ENCODE measurements at places on chromosomes 16 and 17. TPM values are rescaled to one million over a fixed set of nuclear protein-coding genes. Genes with fewer than 3 reads are reported as not detected.

DNA sequence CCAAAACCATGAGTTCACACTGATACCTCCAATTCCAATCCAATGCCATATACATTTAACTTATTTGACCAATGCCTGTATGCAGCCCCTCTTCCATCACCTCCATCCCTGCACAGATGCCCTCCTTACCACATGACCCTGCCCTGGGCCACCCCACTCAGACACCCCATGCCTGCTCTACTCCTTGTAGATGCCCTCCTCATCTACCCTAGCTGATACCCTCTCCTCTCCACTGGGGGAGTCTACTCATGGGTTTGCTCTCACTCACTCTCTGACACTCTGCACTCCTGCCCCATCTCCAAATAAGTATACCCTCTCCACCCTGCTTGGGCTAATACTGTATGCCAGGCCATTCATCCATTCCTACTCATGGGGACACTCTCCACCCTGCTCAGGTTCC, 16.0 kb upstream of the CMTM4 start:
- no peaks in the 10 kb centered on the region for H3K4me1 ChIP-seq
- no peaks in the 10 kb centered on the region for H3K36me3 ChIP-seq
- H3K4me3 ChIP-seq: no peak overlapping the region

DNA sequence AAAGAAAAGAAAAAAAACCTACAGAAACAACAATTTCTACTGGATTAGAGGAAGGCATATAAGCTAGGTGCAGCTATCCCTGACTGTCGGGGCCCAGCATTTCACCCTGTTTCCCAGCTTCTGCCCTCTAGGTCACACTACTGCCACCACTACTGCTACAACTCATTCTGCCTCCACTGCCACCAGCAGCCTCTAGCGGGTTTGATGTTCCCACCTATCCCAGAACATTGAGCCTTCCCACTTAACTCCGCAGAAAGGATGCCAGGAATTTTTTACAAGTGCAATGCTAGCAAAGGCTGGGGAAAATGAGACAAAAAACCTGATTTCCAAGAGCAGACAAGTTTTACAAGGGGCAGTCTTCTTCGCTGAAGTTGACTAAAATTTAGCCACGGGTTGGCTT, 10.4 kb downstream of the ADCY9 start:
- no peaks in the 10 kb centered on the region for H3K4me1 ChIP-seq
- H3K36me3 ChIP-seq: no peaks in the 10 kb centered on the region
- no peaks in the 10 kb centered on the region for H3K27me3 ChIP-seq
- H3K27ac ChIP-seq: no peak overlapping the region
- no peak overlapping the region for H3K4me3 ChIP-seq

- no peaks in the 10 kb centered on the region for H3K36me3 ChIP-seq
- no peak overlapping the region for H3K4me3 ChIP-seq
- H3K4me1 ChIP-seq: no peaks in the 10 kb centered on the region
- H3K27me3 ChIP-seq: no peaks in the 10 kb centered on the region
These were observed 10.7 kb upstream of the MEAK7 start for GRCh38 chr16:84514874-84515835.

DNA sequence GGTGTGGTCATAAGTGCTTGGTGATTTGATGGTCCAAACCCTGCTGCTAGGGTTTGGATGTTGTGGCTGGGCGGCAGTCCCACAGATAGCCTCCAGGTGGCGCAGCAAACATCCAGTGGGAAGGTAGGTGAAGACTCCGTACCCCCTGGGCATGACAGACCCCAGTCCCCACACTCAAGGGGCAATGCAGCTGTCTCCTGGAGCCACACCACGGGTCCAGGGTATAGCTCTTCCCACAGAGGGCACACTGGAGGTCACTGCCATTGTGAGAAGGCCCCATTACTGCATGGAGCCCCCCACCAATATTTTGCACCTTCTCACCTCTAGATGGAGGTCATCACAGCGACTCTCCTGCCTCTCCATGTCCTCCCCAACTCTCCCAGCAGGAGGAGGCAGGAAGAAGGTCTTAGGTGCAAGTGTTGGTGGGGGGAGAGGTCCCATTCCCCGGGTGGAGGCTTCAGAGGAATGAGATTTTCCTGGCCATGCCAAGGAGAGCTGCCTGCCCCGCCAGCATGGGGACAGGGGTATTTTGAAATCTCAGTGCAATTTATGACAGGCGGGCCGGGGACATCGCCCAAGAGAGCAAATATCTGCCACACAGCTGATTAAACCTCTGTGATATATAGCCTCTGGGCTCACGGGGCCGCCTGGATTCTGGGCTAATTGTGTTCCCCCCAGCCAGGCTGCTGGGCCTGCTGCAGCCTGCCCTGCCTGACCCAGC, 17.1 kb upstream of the C17orf113 start:
- peaks cover 5% of the 10 kb centered on the region for H3K4me1 ChIP-seq
- H3K27ac ChIP-seq: no peak overlapping the region
- DNase-seq: peak; percentile 58
- H3K36me3 ChIP-seq: no peaks in the 10 kb centered on the region

DNA sequence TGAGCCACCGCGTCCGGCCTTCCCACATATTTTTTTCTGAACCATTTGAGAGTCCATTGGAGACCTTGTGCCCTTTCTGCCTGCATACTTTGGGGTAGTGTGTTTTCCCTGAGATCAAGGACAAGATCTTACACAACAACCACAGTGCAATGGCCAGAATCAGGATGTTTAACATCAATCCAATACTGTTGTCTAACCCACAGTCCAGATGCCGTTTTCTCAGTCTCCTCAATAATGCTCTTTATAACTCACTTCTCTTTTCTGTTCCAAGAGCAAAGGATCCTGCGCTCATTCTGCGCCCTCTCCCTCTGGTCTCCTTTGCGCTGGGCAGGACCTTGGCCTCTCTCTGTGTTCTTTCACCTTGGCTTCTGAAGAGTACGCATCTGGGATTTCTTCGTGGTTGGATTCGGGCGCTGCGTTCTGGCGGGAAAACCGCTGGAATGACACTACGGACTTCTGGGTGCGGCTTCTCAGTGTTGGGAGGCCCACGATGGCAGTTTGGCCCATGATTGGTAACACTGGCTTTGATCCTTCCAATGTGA, 16.6 kb downstream of the CBX4 start:
- no peaks in the 10 kb centered on the region for H3K36me3 ChIP-seq
- H3K27ac ChIP-seq: no peak overlapping the region
- H3K4me1 ChIP-seq: peaks cover 9% of the 10 kb centered on the region
- H3K27me3 ChIP-seq: no peaks in the 10 kb centered on the region

- no peak overlapping the region for H3K27ac ChIP-seq
- H3K4me3 ChIP-seq: no peak overlapping the region
- no peaks in the 10 kb centered on the region for H3K27me3 ChIP-seq
- H3K4me1 ChIP-seq: peaks cover 5% of the 10 kb centered on the region
These were observed 99.3 kb downstream of the STXBP4 start for GRCh38 chr17:55067697-55068439.

- H3K27me3 ChIP-seq: peaks cover 4% of the 10 kb centered on the region
- H3K27ac ChIP-seq: no peak overlapping the region
- DNase-seq: no peak
- no peaks in the 10 kb centered on the region for H3K4me1 ChIP-seq
- no peaks in the 10 kb centered on the region for H3K36me3 ChIP-seq
- H3K4me3 ChIP-seq: no peak overlapping the region
These were observed 81.2 kb downstream of the RBFOX3 start for GRCh38 chr17:79529661-79530081.

DNA sequence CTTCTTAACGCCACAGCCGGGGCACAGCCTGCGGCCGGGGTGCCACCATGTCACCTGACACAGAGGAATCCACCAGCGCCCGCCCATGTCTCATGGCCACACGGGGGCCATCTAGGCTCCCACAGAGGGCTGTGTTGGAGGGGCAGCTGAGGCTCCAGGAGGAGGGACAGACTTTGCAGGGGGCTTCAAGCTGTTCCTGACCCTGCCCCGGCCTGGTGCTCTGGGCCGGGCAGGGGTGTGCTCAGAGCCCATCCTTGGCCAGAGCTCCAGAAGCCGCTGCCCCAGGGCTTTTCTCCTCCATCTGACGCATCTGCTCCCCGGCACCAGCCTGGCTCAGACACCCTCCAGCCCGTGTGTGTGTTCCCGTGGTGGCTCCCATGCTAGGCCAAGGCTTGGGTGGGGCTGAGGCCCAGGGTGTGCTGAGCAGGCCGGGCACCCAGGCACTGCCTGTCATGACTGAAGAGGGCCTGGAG, 7.8 kb upstream of the SLC38A10 start:
- no peak for DNase-seq
- no peak overlapping the region for H3K27ac ChIP-seq
- no peaks in the 10 kb centered on the region for H3K27me3 ChIP-seq

DNA sequence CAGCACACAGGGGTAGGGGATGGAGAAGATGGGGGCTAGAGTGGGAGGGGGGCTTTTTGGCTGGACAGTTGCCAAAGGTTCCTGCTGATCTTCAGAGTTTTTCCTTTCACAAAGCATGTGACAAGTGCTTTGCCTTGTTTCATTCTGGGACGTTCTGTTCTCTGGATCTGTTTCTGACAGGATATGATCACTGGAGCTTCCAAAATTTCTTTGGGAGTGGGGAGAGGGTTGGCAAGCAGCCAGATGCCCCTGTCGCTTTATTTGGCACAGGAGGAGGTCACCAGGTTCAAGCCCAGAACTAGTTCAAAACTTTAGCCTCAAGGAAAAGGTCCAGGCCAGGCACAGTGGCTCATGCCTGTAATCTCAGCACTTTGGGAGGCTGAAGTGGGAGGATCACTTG, 68.5 kb upstream of the TBX2 start:
- no peaks in the 10 kb centered on the region for H3K27me3 ChIP-seq
- no peaks in the 10 kb centered on the region for H3K4me1 ChIP-seq
- H3K27ac ChIP-seq: peak overlapping the region; percentile 50
- no peaks in the 10 kb centered on the region for H3K36me3 ChIP-seq

The SEZ6L2 gene
- total RNA-seq: 37.2 TPM

The SETD6 gene
- 23.8 TPM for total RNA-seq

DNA sequence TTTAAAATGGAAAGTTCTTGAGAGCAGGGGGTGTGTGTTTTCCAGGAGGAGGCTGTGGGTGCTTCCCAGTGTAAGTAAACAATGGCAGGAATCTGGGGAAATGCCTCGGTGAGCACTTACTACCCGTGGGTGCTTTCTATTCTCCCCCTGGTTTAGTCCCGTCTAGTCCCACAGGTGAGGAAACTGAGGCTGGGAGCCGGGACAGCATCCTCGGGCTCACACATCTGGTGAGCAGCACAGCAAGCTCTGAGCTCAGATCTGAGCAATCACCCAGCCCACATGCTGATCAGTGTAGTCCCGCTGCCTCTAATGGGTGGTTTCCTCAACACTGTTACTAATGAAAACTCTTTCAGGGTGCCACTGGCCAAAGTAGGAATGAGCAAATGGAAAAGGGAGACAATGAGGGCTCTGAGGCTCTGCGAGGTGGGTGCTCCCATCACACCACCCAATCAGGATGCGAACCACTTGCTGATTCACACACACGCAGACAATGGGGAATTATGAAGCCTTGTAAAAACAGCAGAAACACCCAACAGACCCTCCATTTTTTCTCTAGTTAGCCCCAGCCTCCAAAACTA, 202.6 kb downstream of the PARN start:
- H3K4me3 ChIP-seq: no peak overlapping the region
- H3K4me1 ChIP-seq: peaks cover 3% of the 10 kb centered on the region
- no peaks in the 10 kb centered on the region for H3K27me3 ChIP-seq
- no peaks in the 10 kb centered on the region for H3K36me3 ChIP-seq
- no peak for DNase-seq

GRCh38 chr16:54402270-54402669, 115.7 kb upstream of the IRX3 start:
- H3K4me1 ChIP-seq: no peaks in the 10 kb centered on the region
- no peak overlapping the region for H3K4me3 ChIP-seq
- no peak for DNase-seq
- H3K27me3 ChIP-seq: no peaks in the 10 kb centered on the region
- no peak overlapping the region for H3K27ac ChIP-seq

- peak; percentile 72 for DNase-seq
- H3K4me1 ChIP-seq: peaks cover 38% of the 10 kb centered on the region
- H3K4me3 ChIP-seq: no peak overlapping the region
- H3K27me3 ChIP-seq: no peaks in the 10 kb centered on the region
These were observed 32.4 kb downstream of the TIMM22 start for GRCh38 chr17:1029196-1029921.

- peak; percentile 64 for DNase-seq
- no peaks in the 10 kb centered on the region for H3K27me3 ChIP-seq
- no peak overlapping the region for H3K4me3 ChIP-seq
- peaks cover 18% of the 10 kb centered on the region for H3K4me1 ChIP-seq
These were observed 101.6 kb downstream of the RAB11FIP4 start for GRCh38 chr17:31492880-31493655.

DNA sequence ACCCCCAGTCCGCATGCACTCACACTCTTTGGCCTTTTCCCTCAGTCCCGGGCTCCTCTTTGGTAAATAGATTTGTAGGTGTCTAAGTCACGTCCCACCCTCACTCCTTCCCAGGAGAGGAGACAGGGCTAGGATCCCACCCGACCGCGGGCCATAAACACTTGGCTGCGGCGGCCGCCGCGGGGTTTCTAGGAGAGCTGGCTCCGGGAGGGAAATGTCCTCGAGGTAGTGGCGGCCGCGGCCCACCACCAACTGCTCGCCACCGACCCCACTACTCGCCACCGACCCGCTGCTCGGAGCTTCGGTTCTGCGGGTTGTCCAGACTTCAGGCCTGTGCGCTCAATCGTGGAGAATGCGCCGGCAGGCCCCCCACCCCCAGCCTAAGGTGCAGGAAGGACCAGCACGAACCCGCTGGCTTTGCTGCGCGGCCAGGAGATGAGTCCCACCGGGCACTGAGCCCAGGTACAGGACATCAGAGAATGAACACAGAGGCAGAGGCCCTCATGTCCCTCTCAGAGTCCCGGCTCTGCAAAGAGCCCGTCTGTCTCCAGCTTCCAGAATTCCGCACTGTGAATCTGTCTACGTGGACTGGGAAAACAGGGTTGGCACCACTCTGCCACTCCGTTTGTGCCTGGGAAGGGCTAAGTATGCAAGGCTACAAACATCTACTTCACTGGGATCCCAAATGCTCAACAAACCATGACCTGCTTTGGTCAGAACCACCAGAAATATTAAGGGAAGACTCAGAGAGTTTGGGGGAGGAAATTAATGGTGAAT, 2.5 kb downstream of the PRAC2 start:
- peaks cover 6% of the 10 kb centered on the region for H3K4me1 ChIP-seq
- DNase-seq: no peak
- H3K27me3 ChIP-seq: peaks cover 98% of the 10 kb centered on the region
- no peak overlapping the region for H3K4me3 ChIP-seq
- no peaks in the 10 kb centered on the region for H3K36me3 ChIP-seq
- H3K27ac ChIP-seq: no peak overlapping the region

DNA sequence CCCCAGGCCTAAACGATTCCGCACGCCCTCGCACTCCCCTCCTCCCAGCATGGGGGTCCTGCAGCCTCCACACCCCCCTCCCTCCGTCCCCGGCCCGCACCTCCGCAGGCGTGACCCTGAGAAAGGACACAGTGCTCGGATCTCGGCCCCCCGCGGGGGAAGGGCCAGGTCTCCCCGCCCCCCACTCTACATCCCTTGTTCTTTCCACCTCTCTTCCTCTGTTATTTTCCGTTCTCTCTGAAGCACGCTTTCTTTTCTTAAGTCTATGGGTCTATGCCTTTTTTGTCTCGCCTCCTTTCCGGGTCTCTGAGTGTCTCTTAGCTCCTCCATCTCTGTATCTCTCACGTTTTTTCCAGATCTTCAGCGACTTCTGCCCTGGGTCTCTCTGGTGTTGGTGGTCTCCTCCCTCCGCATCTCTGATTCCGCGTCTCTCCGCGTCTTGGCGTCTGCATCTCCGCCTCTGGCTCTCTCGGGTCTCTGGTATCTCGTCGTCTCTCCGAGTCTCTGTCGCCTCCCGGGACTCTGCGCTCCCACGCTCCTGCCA, 2.1 kb upstream of the HES7 start:
- H3K27me3 ChIP-seq: peaks cover 6% of the 10 kb centered on the region
- H3K4me1 ChIP-seq: peaks cover 64% of the 10 kb centered on the region
- no peaks in the 10 kb centered on the region for H3K36me3 ChIP-seq
- peak overlapping the region; percentile 64 for H3K27ac ChIP-seq
- no peak for DNase-seq

The GAST gene
- not detected for total RNA-seq
